Uterine smooth muscle cell (primary cell): ENCODE measurements at places on chromosomes 12 and 14. TPM values are rescaled to one million over a fixed set of nuclear protein-coding genes. Genes with fewer than 3 reads are reported as not detected.

Gene TAS2R9
- 0.12 TPM in 1 of 2 replicates, not detected in the other for total RNA-seq

Gene SLC25A21
- total RNA-seq: 2.9 and 17.3 TPM in 2 replicates

Gene STAC3
- 0.22 and 0.50 TPM in 2 replicates for total RNA-seq

Gene C3AR1
- 0.11 and 0.12 TPM in 2 replicates for total RNA-seq

Gene PROX2
- total RNA-seq: not detected in 2 replicates
